ENCODE measurements at places on chromosomes 2 and 18.

DNA sequence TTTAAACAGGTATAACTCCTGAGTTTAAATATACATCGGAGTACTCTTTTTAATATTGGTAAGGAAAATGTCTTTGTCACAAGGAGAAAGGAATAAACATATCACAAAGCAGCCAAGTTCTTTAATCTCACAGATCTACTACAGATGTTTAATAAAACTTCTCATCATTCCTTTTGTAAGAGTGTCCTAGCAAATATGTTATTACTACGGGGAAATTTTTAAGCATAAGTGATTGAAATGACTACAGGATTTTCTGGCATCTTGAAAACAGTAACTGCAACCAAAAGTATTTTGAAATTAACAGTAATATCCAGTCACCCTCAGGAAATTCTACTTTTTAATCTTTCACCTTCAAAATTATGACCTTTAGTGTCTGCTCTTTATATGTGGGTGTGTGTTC, 403.1 kb downstream of the IRS1 start:
- DNase-seq, result no peak

DNA sequence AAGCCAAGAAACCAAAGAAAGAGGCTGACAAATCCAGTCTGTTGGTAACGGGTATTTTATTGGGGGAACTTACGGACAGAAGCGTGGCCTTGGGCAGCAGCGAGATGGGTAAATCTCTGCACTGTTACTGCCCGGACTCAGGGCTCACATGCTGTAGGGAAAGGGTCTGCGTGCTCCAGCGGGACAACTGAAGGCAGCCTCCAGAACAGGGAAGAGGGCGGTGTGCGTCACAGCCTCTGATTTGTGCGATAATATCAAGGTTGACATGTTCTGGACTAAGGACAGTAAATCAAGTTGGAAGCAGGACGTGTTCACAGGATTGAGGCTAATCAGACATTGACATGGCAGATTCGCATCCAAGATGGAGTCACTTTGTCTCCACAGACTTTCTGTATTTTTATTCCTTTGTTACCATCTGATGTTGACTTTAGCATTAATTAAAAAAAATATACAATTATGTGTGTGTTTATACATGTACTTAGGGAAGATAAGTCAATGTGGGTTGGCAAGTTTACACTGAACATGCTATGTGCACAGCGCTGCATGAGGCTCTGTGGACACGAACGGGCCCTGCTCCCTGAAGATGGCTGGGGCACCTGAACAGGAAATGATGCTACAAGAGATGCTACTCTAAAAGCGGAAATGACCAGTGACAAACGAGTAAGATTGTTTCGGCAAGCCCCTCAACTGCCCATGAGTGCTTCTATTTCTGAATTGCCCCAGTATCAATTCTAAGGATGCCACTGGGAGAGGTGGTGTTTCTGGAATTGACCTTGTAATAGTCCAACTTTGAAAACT, 22.6 kb upstream of the DCDC2C start:
- no peak for DNase-seq

- peak; percentile 66 for DNase-seq
Observed at GRCh38 chr2:218979846-218980734, 4.9 kb downstream of the FEV start.

DNA sequence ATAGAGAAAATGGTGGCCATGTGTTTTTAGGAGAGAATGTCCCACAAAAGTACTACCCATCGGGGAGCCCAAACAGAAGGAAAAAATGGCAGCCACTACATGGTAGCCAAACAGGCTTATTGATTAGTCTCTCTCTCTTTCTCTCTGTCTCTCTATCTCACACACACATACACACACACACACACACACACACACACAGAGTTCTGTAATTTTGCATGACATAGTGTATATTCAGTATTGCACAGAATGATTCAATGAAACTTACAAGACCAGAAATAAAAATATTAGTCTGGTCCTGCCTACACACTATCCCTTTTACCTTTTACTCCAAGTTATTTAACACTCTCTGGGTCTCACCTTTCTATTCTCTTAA, 124.8 kb upstream of the SLC39A10 start:
- DNase-seq, result no peak

DNA sequence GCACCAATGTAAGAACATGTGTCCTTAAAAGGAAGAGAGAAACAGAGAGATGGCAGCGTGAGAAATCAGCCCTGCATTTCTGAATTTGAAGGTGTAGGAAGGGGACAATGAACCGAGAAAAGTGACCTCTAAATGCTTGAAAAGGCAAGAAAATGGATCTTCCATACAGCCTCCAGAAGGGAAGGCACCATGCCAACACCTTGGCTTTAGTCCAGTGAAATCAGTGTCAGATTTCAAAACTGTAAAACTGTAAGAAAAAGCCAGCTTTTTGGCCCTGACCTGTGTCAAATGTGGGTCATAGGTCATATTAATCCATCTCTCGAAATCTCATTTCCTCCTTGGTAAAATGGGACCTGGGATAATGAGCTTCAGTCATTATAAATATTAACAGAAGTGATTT, 762.3 kb downstream of the DCDC2C start:
- no peak for DNase-seq

DNA sequence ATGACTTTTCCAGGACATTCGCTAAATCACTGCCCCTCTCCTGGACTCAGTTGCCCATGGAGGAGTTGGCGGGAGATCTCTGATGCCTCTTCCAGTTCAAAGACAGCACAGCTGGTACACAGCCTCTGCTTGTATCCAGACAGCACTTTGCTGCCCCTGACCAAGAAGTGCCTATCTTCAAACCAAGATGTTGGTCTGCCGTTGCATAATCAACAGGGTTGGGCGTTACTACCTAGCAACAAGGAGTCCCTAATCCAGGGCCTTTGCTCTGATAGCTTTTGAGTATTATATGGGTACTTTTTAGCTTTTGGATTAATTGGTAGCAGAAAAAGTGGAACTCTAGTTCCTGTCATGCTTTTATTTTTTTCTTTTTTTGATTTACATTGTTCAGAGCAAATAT, 166.6 kb downstream of the FAM210A start:
- DNase-seq, result no peak

- DNase-seq, result no peak
Observed at GRCh38 chr2:139080244-139080643, 300.1 kb upstream of the NXPH2 start.

DNA sequence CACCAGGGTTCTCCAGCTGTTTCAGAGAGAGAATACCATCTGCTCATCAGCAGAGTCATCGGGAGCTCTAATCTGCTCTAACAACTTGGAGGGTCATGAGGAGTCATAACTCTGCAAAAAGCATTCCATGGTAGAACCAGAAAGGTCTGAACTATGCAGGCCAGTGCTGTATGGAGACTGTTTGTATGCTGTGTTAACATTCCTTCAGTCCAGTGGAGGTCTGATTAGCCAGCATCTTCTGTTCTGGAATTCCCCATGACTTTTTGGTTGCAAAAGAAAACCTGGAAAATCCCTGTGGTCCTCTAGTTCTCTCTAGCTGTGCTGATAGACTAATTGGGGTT, 9.4 kb upstream of the ITGB6 start:
- no peak for DNase-seq

DNA sequence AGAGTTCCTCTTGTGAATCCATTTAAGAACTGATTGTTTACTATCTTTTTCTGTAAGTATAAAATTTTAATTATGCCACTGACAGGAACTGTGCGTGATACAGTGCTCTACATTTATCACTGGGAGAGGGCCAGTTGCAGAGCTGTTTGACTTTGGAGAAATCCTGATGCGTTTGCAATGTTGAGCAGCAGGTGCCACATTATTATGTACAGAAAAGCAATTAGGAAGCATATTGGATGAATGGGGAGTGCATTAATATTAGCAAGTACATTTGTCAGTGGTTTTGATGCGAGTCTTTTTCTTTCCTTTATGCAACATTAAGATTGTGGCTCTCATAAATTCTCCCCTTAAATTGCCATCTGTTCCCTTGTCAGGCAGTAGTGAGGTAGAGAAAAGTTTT, 302.3 kb upstream of the FANCL start:
- no peak for DNase-seq

DNA sequence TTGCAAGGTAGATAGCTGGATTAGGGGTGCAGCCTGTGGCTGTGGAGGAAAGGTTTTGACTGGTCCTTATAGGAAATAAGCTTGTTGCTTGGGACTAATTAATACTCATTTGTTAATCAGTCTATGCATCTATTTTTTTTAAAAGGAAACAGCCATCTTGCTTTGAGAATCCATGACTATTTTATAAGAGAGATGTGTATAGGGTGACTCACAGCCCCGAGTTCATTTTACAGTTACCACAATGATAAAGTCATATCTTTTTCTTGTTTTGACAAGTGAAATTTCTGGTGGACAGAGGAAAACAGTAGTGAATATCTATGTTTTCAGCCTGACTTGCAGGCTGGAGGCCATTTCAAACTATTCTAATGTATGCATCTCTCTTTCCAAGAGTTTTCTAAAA, 193.5 kb upstream of the CCDC68 start:
- no peak for DNase-seq

- no peak for DNase-seq
Observed at GRCh38 chr2:151792589-151792988, 35.6 kb downstream of the ARL5A start.

DNA sequence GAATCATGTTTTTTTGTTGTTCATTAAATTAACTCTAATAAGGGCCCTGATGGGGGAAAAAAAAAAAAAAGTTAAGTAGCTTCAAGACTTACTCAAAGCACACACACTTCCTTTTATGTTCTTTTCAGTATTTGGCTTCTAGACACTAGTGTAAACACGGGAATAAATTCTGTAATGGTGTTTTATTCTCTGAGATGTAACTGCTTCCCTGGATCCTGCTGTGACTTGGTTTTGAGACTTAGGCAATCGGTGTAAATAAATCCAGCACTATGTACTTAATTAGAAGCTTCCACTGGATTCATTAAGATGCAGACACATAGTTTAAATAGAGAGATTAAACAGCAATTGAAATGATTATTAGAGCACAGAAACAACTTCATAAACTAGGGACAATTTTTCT, 26.1 kb upstream of the AP1S3 start:
- no peak for DNase-seq

- DNase-seq, result no peak
Observed at GRCh38 chr2:139142252-139142880, 362.2 kb upstream of the NXPH2 start.

DNA sequence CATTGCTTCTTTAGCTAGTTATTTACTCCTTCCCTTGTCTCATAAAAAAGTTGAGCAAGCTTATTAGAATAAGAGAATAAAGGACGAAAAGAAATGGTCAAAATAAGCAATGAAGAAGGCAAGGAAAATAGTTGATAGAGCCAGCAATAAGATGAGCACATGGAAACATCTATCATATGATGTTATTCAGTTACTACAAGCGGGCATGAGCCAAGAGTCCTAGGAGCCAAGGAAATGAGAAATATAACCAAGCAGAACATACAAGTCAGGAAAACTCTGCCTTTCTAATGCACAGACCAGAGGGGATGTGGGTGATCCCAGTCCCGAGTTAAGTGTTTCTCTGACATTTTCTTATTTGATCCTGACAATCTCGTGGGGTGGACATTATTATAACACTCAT, 33.9 kb downstream of the INO80C start:
- DNase-seq, result no peak

- DNase-seq, result no peak
Observed at GRCh38 chr2:46207591-46207990, 89.6 kb upstream of the EPAS1 start.

GRCh38 chr2:13822365-13822764, 810.2 kb upstream of the LRATD1 start:
- DNase-seq, result no peak

GRCh38 chr2:7077660-7078267, 160.6 kb downstream of the RNF144A start:
- no peak for DNase-seq

GRCh38 chr18:61992285-61992684, 99.5 kb upstream of the RNF152 start:
- DNase-seq, result no peak

DNA sequence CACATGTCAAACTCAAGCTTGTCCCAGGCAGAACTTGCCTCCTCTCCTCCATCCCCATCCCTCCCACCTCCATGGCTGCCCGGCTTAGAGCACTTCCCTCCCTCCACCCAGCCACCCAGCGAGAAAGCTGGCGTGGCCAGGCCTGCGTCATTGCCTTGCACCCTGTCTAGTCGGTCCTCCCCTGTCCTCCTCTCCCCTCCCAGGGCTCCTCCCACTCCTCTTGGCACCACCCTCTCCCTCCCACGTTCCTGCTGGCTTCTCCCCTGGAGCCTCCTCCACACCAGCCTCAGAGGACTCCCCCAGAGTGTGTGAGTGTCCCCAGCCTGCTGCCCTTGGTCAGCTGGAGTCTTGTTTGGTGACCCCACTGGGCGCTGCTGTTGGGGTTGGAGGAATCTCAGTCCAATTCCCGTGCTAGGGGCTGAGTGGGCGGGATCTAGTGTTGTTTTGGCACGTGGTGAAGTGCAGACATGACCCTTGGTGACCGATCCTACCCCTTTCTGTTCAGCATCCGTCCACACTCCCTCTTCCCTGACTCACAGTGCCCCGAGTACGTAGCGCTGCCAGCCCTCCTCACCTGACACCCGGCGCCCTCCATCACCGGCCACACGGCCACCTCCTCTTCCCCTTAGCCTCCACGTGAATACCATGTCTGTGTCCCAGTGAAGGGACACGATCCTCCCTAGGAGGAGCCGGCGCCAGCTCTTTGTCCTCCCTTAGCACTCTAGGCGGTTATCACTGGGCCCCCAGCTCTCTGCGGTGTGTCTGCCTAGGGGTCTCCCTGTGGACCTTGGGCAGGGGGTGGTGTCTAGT, 41.4 kb downstream of the ATP6V1C2 start:
- DNase-seq, result no peak

DNA sequence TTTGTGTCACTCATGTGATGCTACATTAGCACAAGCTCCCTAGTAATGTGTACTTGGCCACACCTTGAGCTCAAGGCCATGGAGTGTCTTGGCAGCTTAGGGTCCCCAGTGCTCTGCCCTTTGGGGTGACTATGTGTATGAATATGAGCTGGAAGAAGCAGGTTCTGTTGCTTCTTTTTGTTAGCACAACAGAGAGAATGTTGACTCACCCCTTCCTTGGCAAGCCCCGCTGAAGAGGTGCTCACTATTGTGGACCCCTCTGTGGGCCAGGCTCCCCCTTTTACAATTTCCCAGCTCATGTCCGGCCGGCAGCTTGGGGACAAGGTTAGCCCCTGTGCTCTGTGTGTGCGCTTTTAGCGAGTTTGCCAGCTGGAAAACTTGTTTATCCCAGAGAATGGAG, 48.1 kb downstream of the DGKD start:
- DNase-seq, result no peak

GRCh38 chr2:217698691-217699090, 304.1 kb downstream of the TNS1 start:
- DNase-seq, result no peak
